Stimulated activated memory B cell treated with anti-CD40 and anti-IgM and Interleukin-4, amounts not matched to agents 10 μg/mL and 1 μg/mL and 100 μg/mL, for 72 hours (primary cell): ENCODE measurements at places on chromosomes 13 and 19.

DNA sequence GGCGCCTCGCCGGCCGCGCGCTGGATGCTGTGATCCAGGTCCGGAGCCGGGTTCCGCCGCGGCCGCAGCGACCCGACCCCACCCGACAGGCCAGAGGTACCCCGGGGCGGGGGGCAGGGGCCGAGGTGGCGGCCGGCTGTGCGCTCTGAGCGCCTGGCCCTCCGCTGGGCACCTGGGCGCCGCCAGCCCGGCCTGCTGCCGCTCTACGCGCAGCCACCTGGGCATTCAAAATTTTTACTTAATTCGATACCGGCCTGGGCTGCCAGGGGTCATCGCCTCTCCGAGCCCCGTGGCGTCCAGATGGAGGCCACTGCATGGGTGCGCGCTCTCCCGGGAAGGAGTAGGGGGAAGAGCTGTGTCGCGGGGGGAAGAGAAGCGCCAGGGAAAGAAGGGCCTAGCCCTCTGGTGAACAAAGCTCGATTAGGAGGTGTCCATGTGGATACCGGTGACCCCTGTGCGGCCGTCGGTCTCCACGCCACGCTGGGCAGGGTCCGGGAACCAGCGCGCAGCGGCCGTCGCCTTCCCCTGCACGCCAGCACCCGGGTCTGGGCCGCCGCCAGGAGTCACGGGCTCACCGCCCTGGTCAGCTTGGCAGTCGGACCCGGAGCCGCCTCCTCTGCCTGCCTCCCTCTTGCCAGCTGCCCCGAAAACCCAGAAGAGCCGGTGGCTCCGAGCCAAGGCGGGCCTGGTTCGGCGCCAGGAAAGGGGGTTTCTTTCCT lies 666 bp downstream of the BIVM start:
- ATAC-seq, result peak; percentile 10

DNA sequence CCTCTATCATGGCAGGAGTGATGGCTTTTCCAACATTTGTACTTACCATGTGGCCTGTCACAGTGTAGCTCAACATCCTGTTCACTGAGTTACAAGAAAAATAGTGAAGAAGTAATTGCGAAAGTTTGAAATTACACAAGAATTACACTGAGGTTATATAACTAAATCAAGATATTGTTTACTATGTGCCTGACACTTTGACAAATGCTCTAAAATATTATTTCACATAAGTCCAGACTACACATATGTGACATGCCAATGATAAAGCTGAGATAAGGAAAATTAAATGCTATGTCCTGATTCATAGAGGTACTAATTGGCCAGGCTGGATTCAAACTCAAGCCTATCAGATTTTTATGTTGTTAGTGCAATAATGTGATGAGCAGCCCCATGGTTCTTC lies 451.7 kb downstream of the PCDH9 start:
- ATAC-seq, result no peak

- ATAC-seq, result no peak
These were observed 2.8 kb upstream of the IFNL1 start for GRCh38 chr19:39293394-39293793.

DNA sequence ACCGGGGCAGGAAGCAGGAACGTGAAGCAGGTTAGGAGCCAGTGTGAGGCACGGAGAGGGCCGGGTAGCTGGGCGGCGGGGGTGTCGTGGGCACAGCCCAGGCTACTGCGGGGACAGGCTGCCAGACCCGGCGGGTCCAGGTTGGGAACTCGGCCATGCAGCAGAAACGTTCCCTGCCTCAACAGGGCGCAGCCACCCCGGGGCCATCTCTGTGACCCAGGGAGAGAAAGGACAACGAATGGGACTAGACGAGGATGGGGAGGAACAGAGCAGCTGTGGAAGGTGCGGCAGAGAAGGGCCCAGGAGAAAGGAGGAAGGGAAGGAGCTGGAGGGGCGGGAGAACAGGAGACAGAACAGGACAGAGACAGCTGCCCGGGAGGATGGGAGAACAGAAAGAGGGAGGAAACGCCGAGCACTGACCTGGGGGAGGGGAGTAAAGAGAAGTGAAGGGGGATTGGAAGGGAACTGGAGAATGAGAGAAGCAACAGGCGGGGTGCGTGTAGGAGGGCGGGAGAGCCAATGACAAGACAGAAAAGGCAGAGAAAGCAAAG lies 12.9 kb upstream of the GARIN5A start:
- ATAC-seq, result no peak

DNA sequence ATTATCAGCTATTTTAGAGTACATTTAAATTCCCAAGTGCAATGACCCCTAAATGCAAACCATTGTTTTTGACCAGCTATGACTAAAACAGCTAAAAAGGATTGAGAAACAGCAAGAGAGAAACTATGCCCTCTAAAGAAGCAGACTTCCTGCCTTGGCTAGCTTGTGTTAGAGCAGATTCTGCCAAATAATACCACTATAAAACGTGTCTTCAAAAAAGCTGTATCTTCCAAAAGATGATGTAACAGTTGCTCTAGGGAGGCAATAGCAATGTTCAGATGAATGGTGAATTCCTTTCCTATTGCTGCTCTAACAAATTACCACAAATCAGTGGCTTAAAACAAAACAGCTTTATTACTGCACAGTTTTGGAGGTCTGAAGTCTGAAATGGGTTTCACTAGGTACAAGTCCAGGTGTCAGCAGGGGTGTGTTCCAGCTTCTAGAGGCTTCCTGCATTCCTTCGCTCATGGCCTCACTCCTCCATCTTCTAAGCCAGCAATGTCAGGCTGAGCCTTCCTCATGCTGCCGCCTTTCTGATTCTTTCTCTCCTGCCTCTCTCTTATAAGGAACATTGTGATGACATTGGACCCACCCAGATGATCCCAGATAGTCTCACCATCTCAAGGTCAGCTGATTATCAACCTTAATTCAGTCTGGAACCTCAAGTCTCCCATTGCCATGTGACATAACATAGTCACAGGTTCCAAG lies 84.5 kb downstream of the LRRC63 start:
- peak; percentile 55 for ATAC-seq

- no peak for ATAC-seq
These were observed 616 bp downstream of the CDX2 start for GRCh38 chr13:27968316-27969081.

DNA sequence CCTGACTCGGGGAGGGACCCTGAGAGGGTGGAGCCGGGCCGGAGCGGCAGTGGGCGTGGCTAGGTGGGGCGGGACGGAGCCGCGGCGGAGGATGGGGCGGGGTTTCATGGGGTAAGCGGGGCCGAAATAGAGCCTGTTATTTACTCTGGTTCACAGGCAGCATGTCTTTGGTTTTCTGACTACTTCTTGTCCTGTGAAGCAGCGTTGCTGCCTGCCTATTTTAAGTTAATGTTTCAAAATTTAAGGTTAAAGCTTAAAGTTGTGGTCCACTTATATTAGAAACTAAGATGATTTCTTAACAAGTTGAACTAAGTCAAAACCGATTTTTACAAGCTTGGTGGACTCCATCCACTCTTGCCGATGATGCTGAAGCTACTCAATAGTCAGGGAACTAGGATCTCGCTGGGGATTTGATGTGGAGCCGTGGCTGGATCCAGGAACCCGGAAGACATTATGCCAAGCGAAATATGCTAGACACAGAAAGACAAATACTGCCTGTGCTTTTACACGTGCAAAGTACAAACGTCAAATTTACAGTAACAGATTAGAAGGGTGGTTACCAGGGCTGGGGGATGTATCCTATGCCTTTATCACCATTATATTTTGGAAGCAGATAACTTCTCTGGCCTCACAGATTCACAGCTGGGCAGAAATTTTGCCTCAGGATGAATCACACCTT lies 433 bp upstream of the ZNF616 start:
- ATAC-seq, result peak; percentile 99

GRCh38 chr19:50551715-50552187 lies 16.5 kb downstream of the LRRC4B start:
- ATAC-seq, result no peak

DNA sequence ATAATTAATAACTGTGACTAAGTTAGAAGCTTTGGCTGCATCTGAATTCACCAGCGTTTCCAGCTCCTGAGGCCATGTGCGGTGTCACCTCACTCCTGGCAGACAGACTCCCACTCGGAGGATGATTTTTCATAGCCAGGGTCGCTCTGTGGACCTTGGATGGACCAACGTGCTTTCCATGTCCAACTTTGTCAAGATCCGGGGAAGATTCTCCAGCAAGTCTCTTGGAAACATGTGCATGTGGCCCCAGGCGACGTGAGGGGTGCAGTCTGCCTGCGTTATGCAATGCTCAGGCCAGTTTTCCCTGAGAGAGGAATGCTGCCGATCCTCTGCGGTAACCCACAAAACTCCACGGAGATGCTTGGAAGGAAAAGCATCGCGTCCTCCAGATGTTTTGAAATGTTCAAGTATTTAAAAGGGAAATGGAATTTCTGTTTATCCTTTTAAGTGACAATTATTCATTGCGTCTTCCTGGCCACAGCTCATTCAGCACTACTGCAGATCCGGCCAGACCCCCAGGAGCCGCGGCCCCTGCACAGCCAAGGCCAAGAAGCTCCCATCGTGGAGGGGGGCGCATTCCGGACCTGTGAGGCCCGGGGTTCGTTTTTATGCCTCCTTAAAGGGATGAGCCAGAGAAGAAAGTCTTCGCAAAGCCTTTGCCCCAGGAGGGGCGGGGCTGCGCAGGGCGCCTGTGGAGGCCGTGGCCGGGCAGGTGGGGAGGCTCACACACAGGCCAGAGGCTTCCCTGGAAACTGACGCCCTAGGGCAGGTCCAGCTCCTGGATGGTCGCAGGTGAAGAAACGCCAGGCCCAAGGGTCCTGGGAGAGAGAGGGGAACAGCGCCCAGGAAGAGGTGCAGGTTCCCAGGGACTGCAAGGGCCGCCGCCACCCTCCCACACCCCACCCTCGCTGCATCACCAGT lies 46.0 kb downstream of the C13orf46 start:
- ATAC-seq, result peak; percentile 13

GRCh38 chr19:10118960-10119359 lies 739 bp downstream of the EIF3G start:
- no peak for ATAC-seq

- ATAC-seq, result peak; percentile 39
These were observed 17.3 kb downstream of the PLD3 start for GRCh38 chr19:40365613-40366401.

- ATAC-seq, result no peak
These were observed 182.1 kb downstream of the PCDH17 start for GRCh38 chr13:57813651-57814050.

DNA sequence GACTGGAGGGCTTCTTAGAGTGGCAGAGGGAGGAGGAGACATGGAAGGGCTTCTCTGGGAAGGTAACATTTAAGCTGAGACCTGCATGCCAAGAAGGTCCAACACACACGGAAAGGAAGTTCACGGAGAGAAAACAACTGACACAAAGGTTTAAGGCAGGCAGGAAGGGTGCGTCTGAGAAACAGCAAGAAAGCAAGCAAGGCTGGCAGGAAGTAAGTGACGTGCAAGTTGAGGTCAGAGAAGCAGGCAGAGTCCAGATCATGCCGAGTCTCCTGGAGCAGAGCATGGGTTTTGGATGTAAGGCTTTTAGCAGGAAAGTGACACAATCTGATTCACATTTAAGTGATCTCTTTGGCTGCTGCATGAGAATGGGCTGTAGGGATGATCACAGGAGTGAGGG lies 60.5 kb downstream of the ATP7B start:
- ATAC-seq, result no peak

GRCh38 chr13:62246581-62246980 lies 830.9 kb upstream of the PCDH20 start:
- no peak for ATAC-seq

DNA sequence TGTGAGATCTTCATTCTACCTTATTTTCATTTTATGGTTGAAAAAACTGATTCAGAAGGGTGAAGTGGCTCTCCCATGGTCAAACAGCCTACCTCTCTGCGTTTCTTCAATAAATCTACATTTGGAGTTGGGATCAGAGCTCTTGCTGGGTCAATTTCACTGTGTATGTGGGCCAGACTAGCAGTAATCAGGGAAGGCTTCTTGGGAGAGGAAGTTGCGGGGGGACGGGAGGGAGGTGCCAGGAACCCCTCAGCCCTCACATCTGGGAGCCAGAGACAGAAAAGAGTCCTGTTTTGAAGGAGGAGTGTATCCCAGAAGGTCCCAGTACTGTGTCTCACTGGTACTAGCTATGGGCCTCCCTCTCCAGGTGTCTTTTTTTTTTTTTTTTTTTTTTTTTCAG lies 934 bp downstream of the KXD1 start:
- ATAC-seq, result no peak

DNA sequence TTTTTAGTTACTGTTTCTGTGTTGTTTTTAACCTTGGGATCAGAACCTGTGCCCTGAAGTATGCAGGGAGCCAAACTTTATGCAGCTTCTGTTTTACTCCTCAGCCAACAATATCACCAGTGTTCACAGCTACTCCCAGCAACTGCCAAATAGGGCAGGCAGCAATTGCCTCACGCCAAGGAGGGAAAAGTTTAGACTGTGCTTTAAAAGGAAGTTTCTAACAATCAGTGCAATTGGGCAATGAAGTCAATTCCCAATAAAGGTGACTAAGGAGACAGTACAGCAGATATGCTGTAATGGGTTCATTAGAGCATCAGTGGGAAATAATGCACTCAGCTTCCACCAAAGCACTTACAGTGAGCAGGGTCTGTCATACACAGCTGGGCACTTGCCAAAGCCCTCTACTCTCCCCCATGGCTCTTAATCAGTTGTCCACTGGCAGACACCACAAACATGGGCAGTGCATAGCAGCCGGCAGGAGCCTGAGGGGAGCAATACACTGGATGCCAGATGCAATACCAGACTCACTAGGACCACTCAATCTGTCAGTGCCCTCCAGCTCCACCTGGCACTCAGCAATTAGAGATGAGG lies 19.3 kb downstream of the ENOX1 start:
- no peak for ATAC-seq

- no peak for ATAC-seq
These were observed 384.6 kb downstream of the FGF14 start for GRCh38 chr13:102017248-102017647.

- ATAC-seq, result no peak
These were observed 3.8 kb upstream of the KPTN start for GRCh38 chr19:47487551-47488515.

DNA sequence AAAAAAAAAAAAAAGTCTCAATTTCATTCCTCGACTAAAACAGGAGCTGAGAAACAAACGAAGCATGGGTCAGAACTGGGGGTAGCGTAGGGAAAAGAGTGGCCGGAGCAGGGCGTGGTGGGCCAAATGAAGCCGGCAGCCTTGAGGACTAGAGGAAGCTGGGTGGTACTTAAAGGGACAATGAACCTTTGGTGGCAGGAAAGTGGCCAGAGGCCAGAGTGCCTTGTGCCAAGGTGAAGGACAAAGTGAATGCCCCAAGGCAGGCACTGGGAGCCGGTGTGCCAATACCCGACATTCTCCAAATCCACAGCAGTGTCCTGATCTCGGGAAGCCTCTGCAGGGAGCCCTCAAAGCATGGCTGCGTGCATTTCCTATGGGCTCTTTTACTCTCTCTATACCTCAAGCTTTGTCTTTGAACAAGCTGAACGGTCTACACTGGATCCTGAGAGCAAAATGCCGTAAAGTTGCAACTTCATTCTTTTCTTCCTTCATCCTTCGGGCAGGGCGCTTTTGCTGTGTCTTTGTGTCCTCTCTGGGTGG lies 195.0 kb upstream of the KL start:
- ATAC-seq, result peak; percentile 36

DNA sequence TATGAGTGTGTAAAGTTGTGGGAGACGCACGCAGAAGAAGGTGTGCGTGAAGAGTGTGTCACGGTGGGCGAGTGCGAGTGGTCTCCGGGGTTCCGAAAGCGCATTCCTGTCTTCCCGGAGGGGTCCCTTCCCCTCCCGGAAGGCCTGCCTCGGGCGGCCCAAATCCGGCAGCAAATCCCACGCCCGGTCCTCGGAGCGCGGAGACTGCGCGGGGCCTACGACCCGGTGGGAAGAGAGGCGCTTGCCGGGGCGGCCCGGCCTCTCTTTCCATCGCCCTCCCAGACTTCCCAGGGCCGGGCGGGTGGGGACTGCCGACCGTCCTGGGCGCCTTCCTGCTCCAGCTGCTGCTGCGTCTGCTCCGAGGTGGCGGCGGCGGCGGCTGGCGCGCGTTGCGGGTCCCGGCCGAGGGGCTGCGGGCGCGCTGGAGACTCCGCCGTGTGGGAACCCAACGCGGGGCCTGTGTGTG lies 2.1 kb downstream of the ZIC5 start:
- no peak for ATAC-seq
